ENCODE measurements at places on chromosomes 7 and 10.
A peak's percentile ranks its signal among the peaks of the same experiment; 100 is the strongest.

DNA sequence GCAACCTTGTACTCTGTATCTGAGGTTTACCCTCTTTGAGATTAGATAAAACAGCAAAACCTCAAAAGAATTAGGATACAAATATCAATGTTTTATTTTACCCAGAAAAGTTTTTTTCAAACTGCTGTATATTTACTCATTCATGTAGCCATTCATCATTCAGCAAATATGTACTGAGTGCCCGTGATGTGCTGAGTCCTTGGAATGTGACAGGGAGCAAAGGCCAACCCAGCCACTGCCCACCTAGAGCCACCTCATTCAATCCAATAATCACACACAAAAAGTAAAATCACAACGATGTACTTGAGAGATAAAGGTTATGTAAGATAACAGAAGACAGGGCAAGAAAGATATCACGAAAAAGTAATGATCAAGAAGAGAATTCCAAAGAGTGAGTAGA, 187.4 kb downstream of the CDCA7L start:
- no peak for DNase-seq

DNA sequence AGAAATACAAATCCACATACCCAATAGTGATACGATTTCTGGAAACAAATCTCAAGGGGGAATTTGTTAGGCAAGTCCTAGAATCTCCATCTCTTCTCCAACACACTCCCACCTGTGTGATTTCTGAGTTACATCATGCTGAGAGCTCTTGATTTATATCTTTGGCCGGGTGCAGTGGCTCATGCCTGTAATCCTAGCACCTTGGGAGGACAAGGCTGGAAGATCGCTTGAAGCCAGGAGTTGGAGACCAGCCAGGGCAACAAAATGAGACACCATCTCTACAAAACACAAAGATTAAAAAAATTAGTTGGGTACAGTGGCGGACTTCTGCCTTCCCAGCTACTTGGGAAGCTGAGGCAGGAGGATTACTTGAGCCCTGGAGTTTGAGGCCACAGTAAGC, 1.5 kb upstream of the MTPN start:
- DNase-seq = no peak

DNA sequence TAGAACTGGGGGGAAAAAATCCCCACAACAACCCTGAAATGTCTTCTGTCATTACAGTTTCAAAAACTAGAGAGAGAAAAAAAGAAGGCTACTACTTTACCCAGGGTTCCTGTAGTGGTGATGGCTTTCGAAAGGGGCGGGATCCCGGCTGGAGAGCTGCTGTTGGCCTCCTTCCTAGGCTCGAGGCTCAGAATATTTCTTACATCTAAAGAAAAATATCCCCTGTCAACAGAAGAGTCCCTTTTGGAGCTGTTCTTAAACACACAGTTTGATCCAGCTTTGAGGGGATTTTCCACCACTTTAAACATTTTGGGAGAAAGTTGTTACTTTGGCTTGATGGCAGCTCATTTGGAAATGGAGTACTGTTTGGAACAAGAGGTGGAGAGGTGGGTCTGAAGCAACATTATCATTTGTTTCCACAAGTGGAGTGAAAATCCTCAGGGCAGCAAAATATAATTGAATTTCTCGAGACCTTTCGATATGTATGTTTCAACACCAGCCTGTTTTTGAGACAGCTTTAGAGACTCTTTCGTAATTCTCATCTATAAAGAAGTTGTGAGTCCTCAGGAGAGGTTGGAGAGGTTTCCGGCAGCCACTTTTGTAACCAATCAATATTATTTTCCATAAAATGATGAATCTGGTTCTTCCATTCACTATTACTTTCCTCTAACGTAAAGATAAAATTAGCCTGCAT, 5.1 kb downstream of the HOXA13 start:
- DNase-seq = peak; percentile 2

GRCh38 chr10:79345241-79346011, 1.8 kb upstream of the PPIF start:
- DNase-seq = no peak

DNA sequence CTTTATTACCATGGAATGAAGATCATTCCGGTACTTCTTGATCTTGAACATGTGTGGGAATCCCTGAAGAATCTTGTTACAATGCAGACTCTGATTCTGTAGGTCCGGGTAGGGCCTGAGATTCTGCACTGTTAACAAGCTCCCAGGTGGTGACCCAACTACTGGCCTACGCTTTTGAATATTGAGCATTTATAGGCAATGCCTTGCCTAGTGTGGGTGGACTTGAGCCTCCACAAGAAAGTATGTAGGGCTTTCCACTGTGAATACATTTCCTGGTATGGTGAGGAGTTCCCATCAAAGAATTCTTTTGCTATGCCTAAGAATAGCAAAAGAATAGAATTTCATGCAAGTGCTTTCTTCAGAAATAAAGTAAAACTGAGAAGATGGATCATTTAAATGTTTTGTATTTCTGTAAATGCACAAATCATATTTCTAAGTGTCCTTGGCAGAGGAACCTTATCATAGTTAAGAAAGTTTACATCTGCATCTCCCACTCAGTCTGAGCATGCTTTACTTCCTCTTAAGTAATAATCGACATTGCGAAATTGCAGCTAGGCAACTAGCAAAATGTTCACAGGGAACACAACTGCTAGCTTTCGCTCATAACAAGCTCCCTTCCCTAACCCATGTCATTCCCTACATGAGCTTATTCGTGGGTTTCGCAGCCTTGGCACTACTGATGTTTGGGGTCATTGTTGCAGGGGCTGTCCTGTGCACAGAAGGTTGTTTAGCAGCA, 71.4 kb downstream of the AHR start:
- DNase-seq = no peak

DNA sequence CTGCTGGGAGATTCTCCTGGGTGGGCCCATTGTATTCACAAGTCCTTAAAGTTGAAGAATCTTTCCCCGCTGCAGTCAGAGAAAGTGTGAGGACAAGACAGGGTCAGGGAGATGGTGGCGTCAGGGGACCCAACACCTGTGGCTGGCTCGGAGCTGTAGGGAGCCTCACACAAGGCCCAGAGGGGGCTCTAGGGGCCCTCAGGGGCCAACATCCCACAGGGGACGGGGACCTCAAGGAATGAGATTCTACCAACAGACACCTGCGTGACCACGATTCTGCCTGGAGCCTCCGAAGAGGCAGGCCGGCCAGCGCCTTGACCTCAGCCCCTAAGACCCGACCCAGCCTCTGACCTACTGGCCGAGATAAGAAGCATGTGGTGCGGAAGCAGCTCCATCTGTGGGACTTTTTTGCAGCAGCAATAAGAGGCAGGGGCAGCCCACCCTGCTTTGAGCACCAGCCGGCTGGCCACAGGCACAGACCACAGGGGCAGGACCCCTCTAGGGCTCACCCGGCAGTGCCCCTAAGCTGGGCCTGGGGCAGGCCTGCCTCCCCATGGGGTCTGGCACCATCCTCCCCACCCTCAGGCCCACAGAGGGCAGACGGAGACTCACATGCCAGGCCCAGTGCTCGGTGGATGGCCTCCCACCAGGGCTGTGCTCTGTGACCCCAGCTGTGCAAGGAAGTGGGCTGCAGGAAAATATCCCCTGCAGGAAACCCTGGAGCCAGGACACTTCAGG, 13.2 kb downstream of the RASGEF1A start:
- no peak for DNase-seq

GRCh38 chr7:12926206-12926605, 238.8 kb downstream of the ARL4A start:
- DNase-seq = no peak

- DNase-seq = no peak
These were observed 82.6 kb downstream of the PRPF18 start for GRCh38 chr10:13669182-13669855.

GRCh38 chr7:73342645-73343044, 14.7 kb downstream of the FKBP6 start:
- DNase-seq = no peak

DNA sequence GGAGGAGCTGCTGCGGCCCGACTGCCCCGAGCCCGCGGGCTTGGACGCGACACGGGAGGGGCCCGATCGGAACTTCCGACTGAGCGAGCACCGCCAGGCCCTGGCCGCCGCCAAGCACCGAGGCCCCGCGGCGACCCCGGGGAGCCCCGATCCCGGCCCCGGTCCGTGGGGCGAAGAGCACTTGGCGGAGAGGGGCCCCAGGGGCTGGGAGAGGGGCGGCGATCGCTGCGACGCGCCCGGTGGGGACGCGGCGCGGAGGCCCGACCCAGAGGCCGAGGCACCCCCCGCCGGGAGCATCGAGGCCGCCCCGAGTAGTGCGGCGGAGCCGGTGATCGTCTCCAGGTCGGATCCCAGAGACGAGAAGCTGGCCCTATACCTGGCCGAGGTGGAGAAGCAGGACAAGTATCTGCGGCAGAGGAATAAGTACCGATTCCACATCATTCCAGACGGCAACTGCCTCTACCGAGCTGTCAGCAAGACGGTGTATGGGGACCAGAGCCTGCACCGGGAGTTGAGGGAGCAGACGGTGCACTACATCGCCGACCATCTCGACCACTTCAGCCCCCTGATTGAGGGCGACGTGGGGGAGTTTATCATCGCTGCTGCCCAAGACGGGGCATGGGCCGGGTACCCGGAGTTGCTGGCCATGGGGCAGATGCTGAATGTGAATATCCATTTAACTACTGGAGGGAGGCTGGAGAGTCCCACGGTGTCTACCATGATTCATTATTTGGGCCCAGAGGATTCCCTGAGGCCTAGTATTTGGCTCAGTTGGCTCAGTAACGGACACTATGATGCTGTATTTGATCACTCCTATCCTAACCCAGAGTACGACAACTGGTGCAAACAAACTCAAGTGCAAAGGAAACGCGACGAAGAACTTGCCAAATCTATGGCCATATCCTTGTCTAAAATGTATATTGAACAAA, 1.4 kb downstream of the OTUD1 start:
- DNase-seq = peak; percentile 40

- DNase-seq = no peak
These were observed 52.0 kb downstream of the REEP3 start for GRCh38 chr10:63573068-63573697.

DNA sequence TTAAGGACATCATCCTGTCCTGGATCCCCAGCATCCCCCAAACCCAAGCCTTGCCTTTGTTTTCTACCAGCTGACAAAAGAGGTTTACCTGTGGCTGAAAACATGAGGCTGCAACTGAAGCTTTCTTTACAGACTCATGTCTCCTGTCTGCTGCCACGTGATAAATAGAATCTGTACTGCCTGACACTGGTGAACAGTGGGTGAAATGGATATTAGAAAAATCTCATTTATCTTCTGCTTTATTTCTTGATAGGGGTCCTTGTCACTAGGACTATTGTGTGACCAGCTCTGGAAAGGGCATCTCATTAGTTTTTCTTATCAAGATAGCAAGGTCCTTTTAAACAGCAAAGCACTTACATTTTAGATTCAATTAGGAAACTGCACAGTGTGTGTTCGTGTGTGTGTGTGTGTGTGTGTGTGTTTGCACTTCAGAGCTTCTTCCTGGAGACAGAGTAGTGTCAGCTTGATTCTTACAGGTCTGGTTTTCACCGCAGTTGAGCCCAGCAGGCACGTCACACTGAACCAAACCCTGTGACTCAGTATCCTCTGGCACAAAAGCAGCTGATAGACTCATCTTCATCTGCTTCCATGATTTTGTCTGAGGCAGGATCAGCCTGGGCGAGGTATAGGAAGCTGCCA, 373.5 kb upstream of the CELF2 start:
- no peak for DNase-seq

DNA sequence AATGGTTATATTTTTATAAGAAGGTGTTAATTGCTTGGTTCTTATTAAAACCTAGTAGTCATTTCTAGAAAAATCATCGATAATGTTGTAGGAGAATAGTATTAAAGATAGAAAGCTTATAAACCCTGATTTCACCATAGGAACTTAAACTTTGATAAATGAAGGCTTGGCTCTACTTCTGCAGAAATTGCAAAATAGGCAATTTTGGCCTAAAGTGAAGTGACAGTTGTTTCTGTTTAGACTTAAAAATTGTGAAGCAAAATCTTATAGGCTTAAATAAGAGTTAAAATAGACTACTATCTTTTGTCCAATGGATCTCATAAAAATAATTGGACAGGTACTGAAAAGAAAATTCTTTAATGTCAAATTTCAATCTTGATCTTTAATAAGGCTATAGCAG, 321.6 kb upstream of the FZD8 start:
- no peak for DNase-seq

- no peak for DNase-seq
These were observed 111.5 kb downstream of the PRPF18 start for GRCh38 chr10:13698217-13698616.

DNA sequence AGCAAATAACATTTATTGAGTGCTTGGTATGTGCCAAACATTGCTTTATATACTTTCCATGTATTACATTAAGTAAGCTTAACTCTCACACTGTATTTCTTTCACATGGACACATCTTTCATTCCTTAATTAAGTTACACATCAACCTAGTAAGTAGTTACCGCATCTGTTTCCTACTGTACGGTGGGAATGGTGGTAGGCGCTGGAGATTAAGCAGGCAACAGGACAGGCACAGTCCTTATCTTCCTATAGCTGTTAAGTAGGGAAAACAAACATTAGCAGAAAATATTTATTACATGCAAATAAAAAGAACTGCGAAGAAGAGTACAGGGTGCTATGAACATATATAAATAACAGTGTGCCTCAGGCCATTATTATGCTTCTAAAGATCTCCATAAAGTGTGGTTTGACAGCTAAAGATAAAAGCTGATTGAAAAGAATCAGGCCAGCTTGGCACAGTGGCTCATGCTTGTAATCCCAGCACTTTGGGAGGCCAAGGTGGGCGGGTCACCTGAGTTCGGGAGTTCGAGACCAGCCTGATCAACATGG, 105.0 kb downstream of the SUGCT start:
- no peak for DNase-seq

GRCh38 chr7:93981480-93981874, 22.7 kb downstream of the BET1 start:
- no peak for DNase-seq

DNA sequence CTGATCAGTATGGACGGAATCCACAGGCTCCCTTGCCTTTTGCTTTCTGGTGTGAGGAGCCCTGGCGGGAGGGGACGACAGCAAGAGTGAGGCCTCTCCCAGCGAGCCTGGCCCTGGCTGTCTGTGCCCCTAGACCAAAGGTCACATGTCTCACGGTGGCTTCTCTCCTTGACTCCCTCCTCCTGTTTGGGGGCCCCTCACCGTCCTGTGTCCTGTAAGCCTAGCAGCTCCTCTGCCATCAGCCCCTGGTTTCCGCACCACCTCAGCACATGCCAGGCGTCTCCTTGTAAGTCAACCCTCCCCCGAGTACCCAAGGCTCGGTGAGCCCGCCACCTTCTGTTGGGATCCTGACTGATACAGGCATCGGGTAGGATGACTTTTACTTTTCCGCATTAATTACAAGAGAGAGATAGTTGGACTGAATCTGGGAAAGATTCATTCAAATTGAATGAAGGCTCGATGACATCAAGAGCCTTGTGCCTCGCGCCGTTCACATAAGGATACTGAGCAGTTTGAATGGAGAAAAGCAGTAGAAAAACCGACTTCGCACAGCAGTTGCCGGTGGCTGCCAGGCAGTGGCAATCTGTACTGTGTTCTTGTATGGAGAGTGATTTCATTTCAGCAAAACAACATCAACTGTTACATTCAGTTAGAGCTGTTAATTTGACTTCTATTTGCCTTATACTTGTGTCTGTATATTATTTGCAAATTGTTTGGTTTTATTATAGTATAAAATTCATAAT, 119.8 kb downstream of the XRCC2 start:
- no peak for DNase-seq
